ENCODE measurements at places on chromosomes 2 and 18.

- DNase-seq, result no peak
Observed at GRCh38 chr2:237464757-237465391, 22.2 kb upstream of the MLPH start.

DNA sequence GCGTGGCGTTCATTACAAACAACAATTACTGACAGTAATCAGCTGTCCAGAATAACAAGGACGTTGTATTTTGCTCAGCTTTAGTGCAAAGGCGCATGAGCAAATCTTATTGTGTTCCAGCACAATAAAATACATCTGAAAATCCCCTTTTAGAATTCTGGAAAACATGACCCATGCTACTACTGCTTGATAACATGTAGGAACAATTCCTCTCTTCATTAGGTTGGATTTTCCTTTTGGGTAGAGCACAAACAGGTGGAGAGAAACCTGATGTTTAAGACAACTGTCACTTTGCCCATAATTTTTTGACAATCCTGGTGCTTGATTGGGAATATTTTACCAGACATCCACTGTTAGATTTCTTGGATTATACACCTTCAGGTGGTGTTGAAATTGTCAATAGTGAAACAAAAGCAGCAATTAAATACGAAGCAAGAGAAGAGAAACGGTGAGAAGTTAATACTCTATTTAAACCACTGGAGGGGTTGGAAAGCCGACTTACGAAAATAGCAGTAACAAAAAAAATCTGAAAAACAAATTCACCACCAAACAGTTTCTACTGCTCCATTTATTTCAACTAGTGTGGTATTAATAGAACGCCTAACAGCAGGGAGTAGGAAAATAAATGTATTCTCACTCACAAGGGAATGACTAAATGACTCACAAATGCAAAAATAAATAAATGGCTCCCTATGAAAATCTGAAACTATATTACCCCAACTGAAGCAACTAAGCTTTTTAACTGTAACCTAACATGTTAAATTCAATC, 102.7 kb downstream of the CPO start:
- no peak for DNase-seq

GRCh38 chr18:37298816-37299215, 266.8 kb downstream of the CELF4 start:
- DNase-seq, result no peak

DNA sequence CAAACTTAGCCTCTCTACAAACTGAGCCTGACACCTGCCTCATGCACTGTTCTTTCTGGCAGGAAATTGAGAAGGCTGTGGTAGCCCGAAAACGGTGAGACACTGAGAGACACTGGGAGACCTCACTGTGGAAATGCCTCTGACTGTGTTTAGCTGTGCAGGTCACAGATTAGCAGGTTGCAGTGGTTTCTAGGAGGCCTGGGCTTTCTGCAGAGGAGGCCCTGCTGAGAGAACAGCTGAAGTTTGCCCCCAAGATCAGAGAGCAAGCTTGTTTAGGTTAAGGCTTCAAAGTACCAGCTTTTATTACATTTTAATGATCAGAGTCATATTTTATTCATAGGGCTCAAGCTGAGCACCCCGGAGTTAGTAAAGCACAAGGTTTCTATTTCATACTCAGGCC, 68.7 kb upstream of the LYPD6 start:
- DNase-seq, result no peak

DNA sequence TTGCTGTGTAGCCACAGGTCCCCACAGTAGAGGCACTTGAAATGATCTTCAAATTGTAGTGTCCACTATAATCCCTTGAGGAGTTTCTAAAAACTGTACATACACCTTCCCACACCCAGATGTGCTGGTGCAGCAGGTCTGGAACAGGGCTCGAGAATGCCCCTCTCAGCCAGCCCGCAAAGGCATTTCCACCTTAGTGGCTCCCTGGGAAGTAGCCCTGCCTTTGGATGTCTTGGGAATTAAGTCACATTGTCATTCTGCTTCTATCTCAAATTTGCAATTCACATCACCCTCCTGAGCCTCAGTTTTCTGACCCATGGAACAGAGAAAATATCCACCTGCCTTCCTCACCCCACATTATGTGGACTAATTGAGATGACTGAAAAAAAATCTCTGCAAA, 44.3 kb upstream of the TCF7L1 start:
- no peak for DNase-seq

Measured in urinary bladder (tissue), 4 donors.